ENCODE measurements at places on chromosomes 16 and 17. TPM values are rescaled to one million over a fixed set of nuclear protein-coding genes. Genes with fewer than 3 reads are reported as not detected.

KRT33A gene
- not detected for total RNA-seq

CLEC18C gene
- not detected for total RNA-seq

- no peak for DNase-seq
Observed at GRCh38 chr17:77025781-77026180, 115.0 kb upstream of the SEC14L1 start.

DNA sequence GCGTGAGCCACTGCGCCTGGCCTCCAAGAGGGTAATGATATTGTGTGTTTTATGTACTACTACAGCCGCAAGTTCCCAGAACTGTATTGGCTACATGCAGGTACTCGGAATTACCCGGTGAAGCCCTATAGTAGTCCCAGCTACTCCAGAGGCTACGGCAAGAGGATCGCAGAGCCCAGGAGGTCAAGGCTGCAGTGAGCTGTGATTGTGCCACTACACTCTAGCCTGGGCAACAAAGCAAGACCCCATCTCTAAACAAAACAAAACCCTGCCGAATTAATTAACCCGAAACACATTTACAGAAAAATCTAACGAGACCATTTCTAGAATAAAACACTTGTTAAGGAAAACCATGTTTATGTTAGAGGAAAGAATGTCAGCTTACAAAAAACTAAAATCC, 2.2 kb upstream of the USP22 start:
- no peak for DNase-seq

DNA sequence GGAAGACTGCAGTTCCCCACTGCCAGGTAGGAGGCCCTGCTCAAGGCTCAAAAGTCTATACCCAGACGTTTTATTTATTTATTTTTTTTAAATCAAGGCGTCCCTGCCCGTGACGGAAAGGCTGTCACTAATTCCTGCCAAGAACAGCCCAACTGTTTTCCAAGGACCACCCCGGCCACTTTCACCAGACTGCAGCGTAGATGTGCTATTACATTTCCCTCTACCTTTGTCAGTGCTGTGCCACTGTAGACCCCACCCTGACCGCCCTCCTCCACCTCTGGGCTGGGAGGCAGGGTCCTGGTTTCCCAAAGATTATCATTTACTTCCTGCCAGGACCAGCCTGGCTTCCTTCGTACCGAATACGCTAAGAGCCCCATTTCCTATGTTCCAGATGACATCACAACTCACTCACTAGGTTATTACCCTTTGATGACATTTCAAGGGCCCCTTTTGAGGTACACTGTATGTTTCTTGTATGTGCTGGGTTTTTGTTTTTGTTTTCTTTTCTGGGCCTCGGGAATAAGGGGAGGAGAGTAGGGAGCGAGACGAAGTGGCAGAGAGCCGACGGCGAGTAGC, 6.3 kb upstream of the RNF227 start:
- DNase-seq: no peak

DNA sequence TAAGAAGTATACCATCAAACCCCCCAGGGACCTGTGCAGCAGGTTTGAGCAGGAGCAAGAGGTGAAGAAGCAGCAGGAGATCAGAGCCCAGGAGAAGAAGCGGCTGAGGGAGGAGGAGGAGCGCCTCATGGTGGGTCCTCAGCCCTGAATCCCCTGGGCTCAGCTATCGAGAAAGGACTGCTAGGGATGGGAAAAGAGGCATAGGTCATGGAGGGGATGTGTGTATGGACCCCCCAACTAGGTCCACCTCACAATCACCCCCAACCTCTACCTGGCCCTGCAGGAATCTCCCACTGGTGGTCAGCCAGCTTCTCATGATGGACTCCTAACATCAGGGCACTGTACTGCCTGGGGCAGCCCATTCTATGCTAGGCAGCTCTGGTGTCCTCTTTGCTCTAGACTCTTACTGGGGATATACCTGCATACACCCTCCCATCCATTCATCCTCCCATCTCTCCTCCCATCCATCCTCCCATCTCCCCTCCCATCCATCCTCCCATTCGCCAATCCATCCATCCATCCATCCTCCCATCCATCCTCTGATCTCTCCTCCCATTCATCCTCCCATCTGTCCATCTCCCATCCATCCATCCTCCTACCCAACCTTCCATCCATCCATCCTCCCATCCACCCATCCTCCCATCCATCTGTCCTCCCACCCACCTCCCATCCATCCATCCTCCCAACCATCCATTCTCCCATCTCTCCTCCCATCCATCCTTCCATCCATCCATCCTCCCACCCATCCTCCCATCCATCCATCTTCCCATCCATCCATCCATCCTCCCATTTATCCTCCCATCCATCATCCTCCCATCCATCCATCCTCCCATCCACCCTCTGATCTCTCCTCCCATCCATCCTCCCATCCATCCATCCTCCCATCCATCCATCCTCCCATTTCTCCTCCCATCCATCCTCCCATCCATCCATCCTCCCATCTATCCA, 10.6 kb downstream of the DRC7 start:
- no peak for DNase-seq

GRCh38 chr16:79869304-79870015, 268.9 kb upstream of the MAF start:
- DNase-seq: no peak

SKAP1 gene
- 6.8 TPM for total RNA-seq

DNA sequence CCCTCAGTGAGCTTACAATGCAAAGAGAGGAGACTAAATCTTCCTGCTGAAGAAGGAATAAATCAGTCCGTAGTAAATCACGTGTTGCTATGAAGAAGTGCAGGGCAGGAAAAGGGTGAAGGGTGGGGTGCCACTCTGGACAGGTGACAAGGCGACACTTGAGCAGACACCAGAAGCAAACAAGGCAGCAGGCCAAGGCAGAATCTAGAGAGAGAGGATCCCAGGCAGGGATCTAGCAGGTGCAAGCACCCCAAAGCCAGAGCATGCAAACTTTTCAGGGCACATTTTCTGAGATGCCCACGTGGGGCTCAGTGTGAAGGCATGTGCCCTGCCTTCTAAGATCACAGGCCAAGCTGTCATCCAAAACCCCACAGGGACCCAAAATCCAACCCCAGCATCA, 193.3 kb downstream of the ZNF423 start:
- DNase-seq: no peak

DNA sequence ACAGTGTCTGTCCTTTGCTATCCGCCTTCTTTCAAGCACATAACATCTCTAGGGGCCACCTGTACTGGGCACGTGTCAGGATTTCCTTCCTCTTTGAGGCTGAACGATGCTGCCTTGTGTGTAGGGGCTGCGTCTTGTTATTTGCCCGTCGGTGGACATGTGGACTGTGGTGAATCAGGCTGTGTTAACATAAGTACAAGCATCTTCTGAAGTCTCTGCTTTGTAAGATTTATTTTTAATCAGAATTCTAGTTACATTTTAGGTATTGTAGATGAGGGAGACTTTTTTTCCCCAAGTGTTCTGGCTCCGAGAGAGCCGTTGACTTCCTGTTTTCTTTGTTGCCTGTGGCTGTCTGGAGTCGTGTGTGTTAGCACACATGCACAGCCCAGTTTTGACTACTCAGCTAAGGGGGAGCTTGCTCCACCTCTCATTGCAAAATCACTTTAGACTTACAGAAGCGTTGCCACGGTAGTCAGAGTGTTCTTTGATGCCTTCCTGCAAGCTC, 26.1 kb downstream of the SPG7 start:
- DNase-seq: no peak

CXCL16 gene
- total RNA-seq: not detected

- DNase-seq: no peak
Observed at GRCh38 chr17:17536702-17537101, 40.5 kb upstream of the RASD1 start.
